ENCODE measurements at places on chromosomes 2 and 18.

DNA sequence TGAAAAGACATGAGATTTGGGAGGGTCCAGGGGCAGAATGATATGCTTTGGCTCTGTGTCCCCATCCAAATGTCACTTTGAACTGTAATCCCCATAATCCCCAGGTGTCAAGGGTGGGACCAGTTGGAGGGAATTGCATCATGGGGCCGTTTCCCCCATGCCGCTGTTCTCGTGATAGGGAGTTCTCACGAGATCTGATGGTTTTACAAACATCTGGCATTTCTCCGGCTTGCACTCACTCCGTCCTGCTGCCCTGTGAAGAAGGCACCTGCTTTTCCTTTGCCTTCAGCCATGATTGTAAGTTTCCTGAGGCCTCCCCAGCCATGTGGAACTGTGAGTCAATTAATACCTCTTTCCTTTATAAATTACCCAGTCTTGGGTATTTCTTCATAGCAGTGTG is 51.4 kb downstream of the LPIN1 start:
- no peak for DNase-seq

GRCh38 chr2:46470114-46470628 is 9.2 kb upstream of the TMEM247 start:
- no peak for DNase-seq

DNA sequence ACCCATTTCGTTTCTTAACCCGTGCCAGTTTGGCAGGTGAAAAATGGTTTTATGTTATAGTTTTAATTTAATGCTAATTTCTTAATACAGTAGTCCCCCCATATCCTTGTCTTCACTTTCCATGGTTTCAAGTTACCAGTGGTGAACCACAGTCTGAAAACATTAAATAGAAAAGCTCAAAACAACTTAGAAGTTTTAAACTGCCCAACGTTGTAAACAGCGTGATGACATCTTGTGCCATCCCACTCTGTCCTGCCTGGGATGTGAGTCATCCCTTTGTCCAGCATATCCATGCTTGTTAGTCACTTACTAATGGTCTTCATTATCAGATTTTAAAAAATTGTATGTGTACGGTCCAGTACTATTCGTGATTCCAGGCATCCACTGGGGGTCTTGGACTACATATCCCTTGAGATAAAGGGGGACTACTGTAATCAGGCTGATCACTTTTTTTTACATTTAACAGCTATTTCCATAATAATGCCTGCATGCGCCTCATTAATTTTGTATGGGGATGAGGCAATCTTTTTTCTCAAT is 31.9 kb downstream of the SLC66A3 start:
- DNase-seq = no peak

- DNase-seq = no peak
Observed at GRCh38 chr2:62569907-62570841, 64.2 kb upstream of the TMEM17 start.

DNA sequence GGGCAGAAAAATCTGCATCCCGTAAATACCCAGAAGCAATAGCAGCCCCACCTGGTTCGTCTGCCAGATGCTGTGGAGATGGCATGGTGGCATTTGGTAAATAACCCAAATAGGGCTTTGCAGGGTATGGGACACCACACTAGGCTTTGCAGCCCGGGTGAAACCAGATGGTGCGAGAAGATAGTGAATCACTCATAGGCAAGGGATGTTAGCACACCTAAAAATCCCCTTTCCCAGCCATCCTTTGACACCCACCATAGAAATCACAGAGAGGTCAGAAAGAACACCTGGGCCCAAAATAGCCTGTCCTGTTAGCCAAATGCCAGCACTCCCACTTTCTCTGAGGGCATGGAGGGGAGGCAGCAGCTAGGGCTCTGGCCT is 47.6 kb downstream of the BCL11A start:
- no peak for DNase-seq
